Panc1 (cell line): ENCODE measurements at places on chromosomes 11 and 22. TPM values are rescaled to one million over a fixed set of nuclear protein-coding genes. Genes with fewer than 3 reads are reported as not detected.

The ASPHD2 gene
- 0.15 TPM for total RNA-seq

- no peak for DNase-seq
Measured at GRCh38 chr22:41526830-41527799, 17.2 kb downstream of the POLR3H start.

- DNase-seq = no peak
Measured at GRCh38 chr22:50722048-50722701, 15.8 kb upstream of the ACR start.

- no peak for DNase-seq
Measured at GRCh38 chr11:134724779-134725140, 312.7 kb upstream of the B3GAT1 start.

The SOX10 gene
- not detected for total RNA-seq

GRCh38 chr11:14544611-14545010 is 24.4 kb upstream of the PSMA1 start:
- no peak for DNase-seq

- DNase-seq = no peak
Measured at GRCh38 chr11:57791321-57792059, 29.9 kb downstream of the CTNND1 start.

GRCh38 chr11:107860688-107861087 is 2.1 kb upstream of the SLC35F2 start:
- DNase-seq = no peak

DNA sequence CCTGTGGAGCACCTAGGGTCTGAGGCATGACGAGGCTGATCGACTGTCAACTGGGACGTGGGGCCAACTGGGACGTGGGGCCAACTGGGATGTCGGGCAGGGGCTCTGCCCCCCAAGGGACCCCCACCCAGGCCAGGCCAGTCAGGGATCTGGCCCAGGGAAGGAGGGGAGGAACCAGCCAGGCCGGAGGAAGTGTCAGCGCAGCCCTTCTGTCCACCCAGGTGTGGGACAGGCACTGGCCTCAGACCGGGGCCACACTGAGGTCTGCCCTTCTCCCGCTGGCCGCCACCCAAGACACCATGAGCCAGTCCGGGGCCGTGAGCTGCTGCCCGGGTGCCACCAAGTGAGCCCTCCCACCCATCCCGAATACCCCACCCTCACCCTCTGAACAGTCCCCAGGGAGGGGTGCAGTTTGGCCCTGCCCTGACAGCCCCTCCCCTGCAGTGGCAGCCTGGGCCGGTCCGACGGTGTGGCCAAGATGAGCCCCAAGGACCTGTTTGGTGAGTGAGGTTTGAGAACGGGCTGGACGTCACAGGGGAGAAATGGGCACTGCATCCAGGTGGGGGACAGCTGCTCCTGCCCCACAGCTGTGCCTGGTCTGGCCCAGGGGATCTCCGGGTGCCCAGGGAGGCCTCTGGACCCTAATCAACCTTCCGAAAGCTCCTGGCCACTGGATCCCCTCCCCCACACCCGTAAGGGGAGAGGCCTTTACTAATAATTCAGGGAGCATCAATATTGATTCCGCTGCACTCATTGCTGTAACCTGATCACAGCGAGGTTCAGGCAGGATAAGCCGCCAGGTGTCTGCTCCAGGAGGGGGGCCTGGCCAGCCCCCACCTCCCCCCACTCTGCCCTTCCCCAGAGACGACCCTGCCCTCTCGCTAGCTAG is 3.3 kb downstream of the EPS8L2 start:
- DNase-seq = no peak

The SLC15A3 gene
- 8.7 TPM for total RNA-seq

DNA sequence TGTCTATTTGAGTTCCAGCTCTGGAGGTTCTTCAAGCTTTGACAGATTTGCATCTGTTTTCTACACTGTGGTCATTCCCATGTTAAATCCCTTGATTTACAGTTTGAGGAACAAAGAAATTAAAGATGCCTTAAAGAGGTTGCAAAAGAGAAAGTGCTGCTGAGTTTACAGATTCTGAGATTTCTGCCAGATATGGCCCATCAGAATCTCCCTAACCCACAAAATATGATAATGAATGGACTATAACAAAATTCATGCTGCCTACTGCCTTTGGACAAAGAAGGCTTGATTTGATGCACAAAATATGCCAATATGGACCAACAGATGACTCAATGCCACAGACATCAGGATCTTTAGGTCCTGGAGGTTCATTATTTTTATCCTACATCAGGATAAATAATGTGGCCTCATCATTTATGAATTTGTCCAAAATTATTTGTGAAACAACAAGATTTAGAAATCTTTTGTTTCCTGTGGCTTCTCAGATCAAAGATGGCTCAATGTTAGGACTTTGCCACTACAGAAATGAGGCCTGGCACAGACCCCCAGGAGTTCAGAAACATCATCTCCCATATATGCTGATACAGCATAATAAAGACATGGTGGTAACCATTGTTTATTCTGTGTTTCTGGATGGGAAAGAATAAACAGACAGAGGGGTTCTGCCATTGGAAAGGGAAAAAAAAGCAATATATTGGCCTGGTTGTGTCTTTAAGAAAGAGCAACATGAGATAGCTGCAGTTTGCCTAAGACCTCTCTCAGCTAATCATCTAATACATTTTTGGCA is 6.7 kb downstream of the OR5AN1 start:
- DNase-seq = no peak

- no peak for DNase-seq
Measured at GRCh38 chr11:128240546-128240945, 346.8 kb downstream of the ETS1 start.

GRCh38 chr11:69009441-69010211 is 3.4 kb downstream of the MRGPRF start:
- no peak for DNase-seq

The DNAJB13 gene
- not detected for total RNA-seq

The OPCML gene
- total RNA-seq = not detected

DNA sequence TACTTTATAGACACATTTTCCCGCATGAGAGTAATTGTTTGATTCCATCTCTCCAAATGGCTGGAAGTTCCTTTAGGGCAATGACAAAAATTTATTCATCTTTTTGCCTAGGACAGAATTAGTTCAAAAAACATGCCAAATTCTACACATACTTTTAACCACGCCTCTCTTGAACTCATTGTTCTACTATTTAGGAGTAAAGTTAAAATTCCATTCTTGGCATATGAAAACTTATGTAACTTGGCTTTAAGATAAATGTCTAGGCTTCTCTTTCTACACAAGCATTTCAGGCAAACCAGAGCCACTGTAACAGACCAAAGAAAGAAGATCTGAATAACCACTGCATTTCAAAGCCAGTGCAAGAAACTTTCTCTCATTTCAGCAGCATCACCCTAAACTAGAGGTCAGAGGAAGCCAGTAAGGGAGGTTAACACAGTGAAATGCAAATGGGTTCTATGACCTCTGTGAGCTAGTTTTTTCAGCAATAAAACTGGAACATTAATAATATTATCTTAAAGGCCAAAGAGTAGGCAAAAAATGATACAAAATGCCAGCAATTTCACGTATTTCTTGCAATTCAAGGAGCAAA is 73.0 kb downstream of the RSF1 start:
- no peak for DNase-seq

DNA sequence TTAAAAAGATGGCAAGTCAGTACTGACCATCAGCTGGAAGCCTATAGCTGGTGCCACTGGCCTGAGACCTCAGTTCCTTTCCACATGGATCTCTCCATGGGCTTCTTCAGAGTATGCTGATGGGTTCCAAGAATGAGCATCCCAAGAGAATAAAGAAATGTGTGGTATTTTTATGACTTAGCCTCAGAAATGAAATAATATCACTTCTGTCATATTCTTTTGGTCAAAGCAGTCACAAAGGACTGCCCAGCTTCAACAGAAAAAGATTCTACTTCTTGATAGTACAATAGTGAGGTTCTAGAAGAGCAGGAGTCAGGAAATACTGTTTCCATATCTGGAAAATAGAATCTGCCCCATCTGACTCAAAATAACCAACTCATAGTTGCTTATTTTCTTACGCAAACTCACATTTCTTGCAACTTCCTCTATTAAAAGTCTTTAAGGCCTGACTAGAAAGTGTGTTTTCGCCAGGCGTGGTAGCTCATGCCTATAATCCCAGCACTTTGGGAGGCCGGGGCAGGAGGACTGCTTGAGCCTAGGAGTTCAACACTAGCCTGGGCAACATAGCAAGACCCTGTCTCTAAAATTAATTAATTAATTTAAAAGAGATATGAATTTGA is 116.9 kb downstream of the SIK3 start:
- DNase-seq = no peak

- no peak for DNase-seq
Measured at GRCh38 chr11:81573367-81573766, 1160.3 kb downstream of the FAM181B start.

- DNase-seq = no peak
Measured at GRCh38 chr11:93804879-93805278, 20.8 kb downstream of the MED17 start.

DNA sequence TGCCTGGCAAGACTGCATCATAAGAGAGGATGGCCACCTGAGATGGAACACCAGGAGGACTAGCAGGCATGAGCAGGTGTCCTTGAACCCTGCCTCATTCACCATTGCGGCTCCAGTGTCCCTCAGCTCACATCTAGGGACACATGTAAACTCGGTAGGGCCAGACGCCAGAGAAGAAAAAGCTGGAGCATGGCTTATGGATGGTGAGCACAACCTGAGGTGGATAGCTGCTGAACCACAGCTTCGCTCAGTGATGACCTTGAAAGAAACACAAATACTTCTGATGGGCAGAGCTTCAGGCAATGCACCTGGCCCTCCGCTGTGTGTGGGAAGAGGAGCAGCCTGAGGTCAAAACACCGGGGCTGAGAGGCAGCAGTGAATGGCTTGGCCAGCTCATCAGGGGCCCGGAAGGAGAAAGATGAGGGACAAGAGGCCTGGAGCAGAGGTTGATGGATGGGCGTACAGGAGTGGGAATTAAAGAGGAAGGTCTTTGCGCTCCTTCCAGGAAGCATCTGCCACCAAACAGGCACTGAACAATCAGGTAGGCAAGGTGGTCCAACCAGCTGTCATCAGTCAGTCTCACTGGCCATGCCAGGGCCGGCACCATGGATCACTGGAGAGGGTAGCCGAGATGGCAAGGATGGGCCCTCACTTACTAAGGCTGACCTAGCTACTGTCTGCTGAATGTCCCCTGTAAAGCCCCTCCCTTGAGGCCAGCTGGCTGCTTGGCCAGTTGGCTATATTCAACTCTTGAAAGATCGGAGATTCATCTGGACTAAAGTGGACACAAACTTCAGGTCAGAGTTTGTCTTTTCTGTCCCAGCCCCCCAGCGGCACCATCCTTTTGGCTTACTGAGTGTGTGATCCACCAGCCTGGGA is 89.7 kb downstream of the MYEOV start:
- no peak for DNase-seq

- no peak for DNase-seq
Measured at GRCh38 chr11:12066799-12067508, 43.4 kb upstream of the MICAL2 start.

- DNase-seq = no peak
Measured at GRCh38 chr22:44450503-44450902, 47.5 kb downstream of the RTL6 start.

DNA sequence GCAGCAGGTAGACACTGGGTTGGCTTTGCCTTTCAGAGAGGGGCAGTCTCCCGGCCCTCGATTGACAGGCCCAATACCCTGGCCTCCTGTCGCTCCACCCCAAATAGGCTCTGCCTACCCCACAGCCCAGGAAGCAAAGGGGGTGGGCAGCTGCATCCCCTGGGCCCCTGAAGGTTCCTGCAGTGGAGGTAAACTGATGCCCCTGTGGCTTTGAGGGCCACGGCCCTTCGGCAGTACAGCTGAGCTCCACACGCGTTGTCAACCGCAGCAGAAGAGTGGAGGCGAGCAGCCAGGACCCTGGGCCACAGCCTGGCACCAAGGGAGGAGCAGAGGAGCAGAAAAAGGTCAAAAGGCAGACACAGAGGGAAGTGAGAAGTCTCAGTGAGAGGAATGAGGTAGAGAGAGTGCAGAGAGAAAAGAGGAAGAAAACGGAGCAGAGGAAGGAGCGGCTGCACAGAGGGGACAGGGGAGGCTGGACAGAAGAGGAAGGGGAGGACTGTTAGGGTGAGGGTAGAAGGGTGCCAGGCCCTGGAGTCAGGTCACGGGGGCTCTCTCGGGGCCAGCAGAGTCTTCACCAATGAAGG is 64.0 kb downstream of the SLC22A12 start:
- DNase-seq = no peak

DNA sequence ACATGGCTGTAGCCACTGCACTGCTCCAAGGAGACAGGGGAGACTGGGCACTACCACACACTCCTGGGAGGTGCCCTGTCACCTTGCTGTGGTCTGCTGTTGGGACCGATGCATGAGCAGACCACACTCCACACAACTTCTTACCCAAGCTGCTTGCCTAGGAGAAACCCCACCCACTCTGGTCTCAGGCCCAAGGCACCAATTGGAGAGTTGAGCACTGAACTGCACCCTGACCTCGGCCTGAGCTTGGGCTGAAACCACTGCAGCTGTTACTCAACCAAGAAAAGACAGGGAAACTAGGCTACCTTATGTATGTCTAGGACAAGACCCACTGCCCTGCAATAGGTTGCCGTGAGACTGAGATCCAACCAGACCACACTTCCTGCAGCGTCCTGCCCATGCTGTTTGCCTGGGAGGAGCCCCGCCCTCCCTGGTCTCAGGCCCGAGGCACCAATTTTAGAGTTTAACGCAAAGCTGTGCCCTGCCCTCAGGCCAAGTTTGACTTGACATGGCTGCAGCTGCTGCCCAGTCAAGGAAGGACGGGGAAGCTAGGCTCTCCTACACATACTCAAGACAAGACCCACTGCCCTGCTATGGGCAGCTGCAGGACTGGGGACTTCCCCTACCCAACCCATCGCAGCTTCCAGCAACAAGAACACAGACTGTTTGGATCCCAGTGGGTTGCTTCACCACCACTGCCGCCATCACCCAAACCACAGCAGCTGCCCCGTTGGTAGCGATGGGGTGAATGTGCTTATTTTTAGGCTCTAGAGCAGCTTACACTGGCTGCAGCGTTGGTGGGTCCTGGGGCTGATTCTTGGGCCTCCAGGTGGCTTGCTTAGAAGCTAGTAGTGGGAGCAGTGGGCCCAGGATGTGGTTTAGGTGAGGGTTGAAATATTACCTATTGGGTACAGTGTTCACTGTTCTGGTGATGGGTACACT is 66.8 kb downstream of the BRD1 start:
- DNase-seq = no peak

DNA sequence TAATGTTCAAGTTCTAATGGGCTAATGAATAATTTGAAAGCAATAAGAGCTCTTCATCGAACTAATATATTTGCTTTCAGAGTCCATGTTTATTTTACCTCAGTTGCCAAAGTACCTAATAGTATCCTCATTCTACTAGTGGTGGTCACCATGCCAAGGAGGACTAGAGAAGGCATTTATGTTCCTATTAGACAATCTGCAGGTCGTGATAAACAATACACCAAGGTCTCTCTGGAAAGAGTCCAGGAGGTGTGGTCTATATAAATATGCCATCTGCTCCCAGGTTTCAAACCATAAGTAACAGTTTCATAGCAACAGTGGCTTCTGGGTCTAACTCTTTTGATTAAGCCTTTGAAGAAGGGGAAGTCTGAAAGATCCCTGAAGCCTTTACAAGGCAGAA is 42.9 kb downstream of the ARFGAP3 start:
- DNase-seq = no peak

- no peak for DNase-seq
Measured at GRCh38 chr11:66002648-66003225, 434 bp downstream of the BANF1 start.

GRCh38 chr11:96715208-96715607 is 325.4 kb downstream of the JRKL start:
- no peak for DNase-seq

The OR52I1 gene
- total RNA-seq = not detected
